Natural killer cell (primary cell): ENCODE measurements at places on chromosomes 3 and 15. TPM values are rescaled to one million over a fixed set of nuclear protein-coding genes. Genes with fewer than 3 reads are reported as not detected.

GRCh38 chr3:10363935-10364334 lies 43.0 kb upstream of the SEC13 start:
- no peak for DNase-seq

DNA sequence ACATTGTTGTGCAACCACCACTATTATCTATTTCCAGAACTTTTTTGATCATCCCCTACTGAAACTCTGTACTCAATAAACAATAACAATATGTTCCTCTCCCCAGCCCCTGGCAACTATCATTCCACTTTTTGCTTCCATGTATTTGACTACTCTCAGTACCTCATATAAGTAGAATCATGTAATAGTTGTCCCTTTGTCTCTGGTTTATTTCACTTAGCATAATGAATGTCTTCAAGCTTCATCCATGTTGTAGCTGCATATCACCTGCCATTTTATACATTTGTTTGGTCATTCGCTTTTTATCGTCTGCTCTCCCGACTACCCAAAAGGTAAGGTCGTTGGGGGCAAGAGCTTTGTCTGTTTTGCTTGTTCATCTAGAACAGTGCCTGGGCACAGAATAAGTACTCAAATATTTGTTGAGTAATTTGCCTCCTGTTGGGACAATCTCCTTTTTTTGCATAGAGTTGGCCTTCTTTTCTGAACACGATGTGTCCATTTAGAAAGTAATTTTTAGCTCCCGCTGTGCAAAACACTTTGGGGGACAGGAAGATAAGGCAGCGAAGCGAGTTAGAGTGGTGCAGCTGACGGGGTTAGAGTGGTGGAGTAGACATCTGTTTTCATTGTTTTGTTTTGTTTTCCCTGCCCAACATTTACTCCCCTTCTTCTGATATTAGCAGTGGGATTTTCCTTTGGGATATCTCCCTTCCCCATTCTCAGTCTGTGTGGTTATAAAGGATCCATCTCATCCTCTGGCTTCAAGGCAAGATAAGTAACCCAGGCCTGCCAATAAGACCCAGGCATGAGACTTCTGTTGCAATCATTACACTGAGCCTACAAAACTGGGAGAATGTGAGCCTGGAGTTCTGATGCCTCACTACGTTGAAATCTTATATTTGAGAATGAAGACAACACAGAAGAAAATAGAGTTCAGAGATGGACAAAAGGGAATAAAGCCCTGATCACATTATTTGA lies 83.4 kb upstream of the RNU6-1 start:
- no peak for DNase-seq

GRCh38 chr3:194937882-194938321 lies 252.2 kb downstream of the FAM43A start:
- DNase-seq, result no peak

DNA sequence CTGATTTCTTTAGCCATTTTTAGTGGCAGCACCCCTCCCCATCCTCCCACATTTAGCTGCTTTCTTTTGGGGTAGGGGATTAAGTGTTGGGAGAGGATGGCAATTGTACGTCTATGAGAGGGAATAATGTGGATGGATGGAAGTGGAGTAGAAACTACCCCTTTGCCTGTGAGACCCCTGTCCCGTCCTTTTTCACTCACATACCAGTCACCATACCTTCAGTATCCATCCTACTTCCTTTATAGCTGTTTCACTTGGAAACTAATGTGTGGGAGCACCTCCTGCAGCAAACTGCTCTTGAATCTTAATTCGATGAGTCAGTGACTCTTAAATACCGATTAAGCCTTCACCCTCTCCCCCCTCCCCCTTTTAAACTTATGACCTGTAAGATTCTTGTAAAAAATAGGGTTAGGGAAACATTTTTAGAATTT lies 730 bp downstream of the SPRED1 start:
- DNase-seq, result peak; percentile 27

- DNase-seq, result no peak
Observed at GRCh38 chr3:143158014-143158988, 38.7 kb downstream of the CHST2 start.

GRCh38 chr3:24523988-24524727 lies 29.5 kb upstream of the THRB start:
- no peak for DNase-seq

- DNase-seq, result no peak
Observed at GRCh38 chr3:11010426-11011165, 18.0 kb downstream of the SLC6A1 start.

- no peak for DNase-seq
Observed at GRCh38 chr3:67375976-67376375, 278.4 kb downstream of the SUCLG2 start.

DNA sequence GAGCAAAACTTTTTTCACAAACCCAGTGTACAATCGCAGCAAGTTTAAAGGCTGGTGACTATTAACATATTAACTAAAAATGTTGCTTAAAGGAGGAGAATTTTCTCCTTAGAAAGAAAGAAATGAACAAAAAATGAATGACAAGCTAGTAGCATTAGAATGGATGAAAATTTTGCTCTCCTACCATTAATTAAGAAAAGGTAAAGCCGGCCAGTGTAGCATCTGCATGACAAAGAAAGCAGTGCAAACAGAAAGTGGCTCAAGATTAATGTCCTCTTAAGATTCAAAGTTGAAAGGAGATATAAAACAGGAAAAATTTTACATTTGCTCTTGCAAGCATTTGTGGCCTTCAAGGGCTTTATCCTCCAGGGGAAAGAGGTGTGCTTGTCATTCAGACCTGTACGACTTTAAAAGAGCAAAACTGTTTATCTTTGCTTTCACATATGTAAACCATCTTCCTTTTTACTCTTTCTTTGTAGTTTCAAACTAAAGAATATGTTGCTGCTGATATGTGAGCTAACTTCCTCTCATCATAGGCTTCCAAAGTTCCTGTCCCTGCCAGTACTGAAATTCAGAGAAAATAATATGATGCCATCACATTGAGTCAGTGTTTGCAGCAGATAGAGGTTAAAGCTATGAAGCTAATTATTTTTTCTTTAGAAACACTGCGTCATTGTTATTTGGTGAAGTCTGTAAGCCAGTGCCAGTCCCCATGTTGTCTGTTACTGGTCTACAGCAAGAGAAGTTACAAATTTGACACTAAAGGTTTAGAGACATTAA lies 439.1 kb upstream of the GRM7 start:
- DNase-seq, result no peak

GRCh38 chr3:243356-243725 lies 46.8 kb downstream of the CHL1 start:
- no peak for DNase-seq

DNA sequence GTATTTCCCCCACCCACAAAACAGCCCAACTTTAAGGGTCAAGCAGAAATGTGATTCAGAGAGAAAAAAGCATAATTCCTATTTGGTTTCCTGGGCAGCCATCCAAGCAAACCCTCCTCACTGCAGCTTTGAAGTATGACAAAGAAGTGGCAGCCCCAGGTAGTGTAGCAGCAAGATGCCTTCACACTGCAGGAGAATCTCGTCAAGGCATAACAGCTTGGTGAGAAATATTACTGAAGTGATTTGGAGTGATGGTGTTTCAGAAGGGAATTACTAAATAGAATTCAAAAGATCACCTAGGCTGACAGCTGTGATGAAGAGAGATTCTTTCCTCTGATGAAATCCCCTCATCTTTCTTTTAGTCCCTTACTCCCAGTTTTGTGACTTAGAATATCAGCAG lies 173.9 kb downstream of the PYDC2 start:
- DNase-seq, result no peak

DNA sequence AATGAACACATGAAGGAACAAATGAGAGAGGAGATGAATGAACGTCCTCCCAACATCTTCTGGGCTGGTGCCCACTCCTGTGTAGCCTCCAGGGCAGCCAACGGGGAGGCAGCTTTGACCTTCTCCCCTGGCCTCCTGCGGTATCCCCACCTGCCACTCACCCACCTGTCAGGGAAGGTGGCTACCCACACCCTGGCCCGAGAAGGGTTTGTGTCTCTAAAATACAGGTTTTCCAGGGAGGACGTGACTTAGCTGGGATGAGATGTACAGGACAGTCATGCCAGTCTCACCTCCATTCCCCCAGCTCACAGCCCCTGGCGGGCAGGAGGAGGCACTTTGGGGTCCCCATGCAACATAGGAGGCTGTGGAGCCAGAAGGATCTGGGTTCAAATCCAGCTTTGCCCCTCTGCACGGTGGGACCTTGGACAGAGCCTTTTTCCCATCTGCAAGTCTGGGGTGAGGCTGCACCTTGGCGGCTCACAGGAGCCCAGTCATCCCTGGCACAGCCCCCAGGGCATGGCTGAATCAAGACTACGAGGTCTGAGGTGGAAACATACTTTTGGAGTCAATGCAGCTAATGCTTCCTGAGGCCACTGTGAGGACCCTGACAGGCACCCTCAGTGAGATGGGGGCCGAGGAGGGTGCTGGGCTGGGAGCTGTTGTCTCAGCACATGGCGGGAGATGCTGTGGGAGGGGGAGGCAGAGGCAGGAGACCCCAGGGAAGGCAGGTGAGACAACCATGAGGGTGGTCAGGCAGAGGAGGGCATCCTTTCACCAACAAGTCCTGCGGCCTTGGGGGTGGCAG lies 11.1 kb upstream of the PLXND1 start:
- no peak for DNase-seq

GRCh38 chr3:15310491-15311370 lies 21.7 kb downstream of the SH3BP5 start:
- DNase-seq, result peak; percentile 48

DNA sequence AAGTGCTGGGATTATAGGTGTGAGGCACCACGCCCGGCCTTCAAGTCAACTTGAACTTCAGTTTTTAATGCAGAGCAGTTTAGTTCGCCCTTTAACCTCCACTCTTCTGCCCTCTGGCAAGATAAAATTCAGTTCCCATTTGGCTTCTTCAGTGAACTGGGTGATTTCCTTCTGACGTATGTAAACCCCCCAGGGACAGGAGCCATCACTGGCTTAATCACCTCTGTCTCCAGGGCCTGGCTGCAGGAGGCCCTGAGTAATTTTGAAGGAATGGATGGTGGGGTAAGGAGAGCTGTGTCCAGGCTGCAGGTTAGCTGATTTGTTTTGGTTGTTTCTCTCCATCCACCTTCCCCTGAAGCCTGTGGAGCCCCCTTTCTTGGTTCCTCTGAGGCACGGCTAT lies 11.9 kb downstream of the MCM2 start:
- DNase-seq, result no peak

- DNase-seq, result no peak
Observed at GRCh38 chr3:146246526-146246925, 4.4 kb downstream of the PLSCR4 start.

GRCh38 chr3:5116538-5116937 lies 5.6 kb upstream of the ARL8B start:
- DNase-seq, result no peak

GRCh38 chr15:44796508-44796907 lies 60.2 kb downstream of the TRIM69 start:
- DNase-seq, result no peak

- DNase-seq, result no peak
Observed at GRCh38 chr3:152279479-152279878, 10.8 kb downstream of the MBNL1 start.

GRCh38 chr3:190442240-190442639 lies 7.5 kb downstream of the TMEM207 start:
- no peak for DNase-seq

DNA sequence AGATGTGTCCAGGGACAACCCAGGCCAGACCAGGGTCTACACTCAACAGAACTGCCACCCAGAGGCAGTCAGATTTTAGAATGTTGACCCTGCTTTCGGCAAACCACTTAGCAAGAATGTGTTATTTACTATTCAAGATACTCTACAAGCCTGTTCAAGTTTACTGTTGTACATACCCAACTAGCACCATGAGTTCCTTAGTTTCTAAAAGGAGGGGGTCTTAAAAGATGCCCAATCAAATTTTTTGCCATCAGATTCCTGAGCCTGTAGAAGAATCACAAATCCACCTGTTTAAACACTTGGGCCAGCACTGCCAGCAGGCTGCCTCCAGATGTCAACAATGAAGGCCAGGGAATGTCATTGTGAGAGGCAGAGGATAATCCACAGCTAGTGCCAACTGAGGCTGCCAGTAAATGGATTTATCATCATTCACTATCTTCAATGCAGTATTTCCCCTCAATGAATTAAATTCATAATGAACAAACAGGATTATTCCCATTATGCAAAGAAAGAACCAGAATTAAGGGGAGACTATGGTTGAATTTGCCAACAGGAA lies 43.5 kb upstream of the SNRPA1 start:
- DNase-seq, result no peak

DNA sequence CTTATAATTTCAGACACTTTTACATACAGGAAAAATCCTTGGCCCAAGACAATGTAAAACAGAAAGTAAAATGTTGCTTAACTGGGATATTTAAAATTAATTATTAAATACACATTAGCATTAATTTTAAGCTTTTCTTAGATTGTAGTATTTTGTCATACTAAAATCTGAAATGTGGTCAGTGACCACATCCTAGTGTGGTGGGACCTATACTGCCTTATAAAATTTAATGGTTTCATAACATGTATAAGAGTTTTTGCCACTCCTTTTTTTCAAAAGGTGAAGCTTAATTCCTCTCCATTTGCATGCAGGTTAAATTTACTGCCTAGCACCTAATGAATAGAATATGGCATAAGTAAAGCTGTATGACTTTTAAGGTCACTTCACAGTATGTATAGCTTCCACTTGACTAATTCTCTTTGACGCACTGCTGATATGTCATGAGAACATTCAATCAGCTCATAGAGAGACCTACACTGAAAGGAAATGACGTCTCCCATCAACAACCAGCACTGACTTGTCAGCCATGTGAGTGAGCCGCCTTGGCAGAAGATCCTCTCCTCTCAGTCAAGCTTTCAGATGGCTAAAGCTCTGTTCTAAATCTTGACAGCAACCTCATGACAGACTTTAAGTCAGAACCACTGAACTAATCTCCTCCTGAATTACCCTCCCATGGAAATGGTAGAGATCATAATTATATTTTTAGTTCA lies 847.8 kb downstream of the SI start:
- no peak for DNase-seq

- no peak for DNase-seq
Observed at GRCh38 chr3:48086705-48087104, 70.5 kb upstream of the MAP4 start.

The STRIT1 gene
- total RNA-seq, result not detected

The TMC3 gene
- total RNA-seq, result not detected

The FEZF2 gene
- total RNA-seq, result not detected

The SPESP1 gene
- total RNA-seq, result not detected

The CLDN1 gene
- total RNA-seq, result not detected

The RARB gene
- total RNA-seq, result not detected

The SPINK8 gene
- total RNA-seq, result not detected

The CASR gene
- 0.10 TPM for total RNA-seq

The SKOR1 gene
- total RNA-seq, result 2.1 TPM

The PRSS50 gene
- total RNA-seq, result 0.16 TPM

The RPP25 gene
- 0.50 TPM for total RNA-seq

The TGM4 gene
- total RNA-seq, result not detected

The ASB14 gene
- not detected for total RNA-seq

The CHD2 gene
- 441 TPM for total RNA-seq

The C3orf62 gene
- 8.8 TPM for total RNA-seq
